Left ventricle myocardium superior (tissue), 1 donor: ENCODE measurements at places on chromosomes 4 and X.

GRCh38 chr4:111046811-111047210, 423.9 kb upstream of the PITX2 start:
- no peak for DNase-seq

DNA sequence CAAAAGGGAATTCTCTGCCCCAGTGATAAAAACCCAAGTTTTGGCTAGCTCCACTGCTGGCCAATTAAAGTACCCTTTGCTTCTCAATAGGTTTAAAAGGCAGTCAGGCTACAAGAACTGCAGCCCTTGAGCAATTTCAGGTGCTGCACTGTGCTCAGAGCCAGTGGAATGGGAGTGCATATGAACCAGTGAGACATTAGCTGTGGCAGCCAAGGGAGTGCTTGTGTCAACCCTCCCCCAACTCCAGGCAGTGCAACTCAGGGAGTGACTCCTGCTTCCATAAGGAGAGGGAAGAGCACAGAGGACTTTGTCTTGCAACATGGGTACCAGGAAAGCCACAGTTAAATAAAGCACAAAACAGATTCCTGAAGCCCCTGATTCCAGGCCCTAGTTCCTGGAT, 61.6 kb upstream of the VAMP7 start:
- DNase-seq = no peak

- DNase-seq = no peak
Observed at GRCh38 chr4:91630054-91630453, 673.7 kb upstream of the GRID2 start.

- DNase-seq = no peak
Observed at GRCh38 chrX:126489116-126489695, 63.4 kb downstream of the DCAF12L1 start.

DNA sequence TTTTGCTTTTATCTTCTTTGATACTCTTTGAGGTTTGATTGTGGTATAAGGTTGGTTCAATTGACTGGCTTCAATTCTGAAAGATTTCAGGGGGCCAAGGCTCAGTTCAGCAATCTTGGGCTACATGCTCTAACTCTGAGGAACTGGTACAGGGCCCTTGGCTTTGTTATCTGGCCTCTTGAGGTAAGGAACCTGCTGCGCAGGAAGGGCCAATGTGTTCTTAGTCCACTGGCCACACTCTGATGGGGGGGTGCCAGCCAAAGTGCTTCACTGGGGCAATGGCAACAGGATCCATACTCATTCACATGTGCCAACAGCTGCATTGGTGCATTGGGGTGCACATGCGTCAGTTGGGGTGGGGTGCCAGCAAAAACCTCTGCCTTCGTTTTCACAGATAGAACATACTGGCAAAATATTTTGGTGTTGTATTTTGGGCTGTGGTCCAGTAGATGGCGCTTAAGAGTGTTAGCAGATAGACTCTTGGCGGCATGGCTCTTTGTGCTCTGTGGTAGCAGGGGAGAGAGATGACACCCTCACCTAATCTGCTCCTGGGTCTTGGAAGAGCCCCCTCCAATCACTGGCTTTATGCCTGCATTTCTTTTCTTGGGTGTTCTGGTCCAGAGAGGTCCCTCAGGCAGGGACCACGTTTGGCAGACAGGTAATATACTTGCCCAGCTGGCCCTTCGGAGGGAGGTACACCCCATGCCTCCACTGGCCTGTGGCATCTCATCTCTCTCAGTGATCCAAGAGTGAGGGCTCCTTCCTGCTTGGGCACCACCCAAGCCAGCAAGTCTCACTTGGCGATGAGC, 42.9 kb downstream of the NDST3 start:
- DNase-seq = peak; percentile 21

DNA sequence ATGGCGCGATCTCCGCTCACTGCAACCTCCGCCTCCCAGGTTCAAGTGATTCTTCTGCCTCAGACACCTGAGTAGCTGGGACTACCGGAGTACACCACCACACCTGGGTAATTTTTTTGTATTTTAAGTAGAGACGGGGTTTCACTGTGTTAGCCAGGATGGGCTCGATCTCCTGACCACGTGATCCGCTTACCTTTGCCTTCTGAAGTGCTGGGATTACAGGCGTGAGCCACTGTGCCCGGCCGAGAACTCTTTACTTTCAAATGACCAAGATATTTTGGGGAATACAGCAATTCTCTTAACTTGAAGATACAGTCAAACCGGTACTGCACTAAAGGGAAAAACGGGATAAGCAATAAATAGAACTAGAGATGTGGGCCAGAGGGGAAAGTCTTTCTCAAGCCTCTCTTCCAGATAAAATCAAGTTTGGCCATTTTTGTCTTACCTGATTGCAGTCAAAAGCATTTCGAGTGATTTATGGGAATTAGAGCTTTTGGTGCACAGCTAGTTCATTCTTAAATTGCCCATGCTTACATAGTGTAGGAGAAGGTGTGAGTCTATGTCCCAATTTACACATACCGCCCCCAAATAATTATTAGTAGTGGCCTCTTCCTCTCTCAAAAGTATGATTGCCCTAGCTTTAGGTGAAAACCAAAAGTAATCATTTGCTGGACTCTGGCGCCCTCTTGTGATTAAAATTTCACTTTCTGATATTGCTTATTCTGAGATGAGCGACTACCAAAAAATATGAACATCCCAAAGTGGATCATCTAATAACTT, 53.2 kb upstream of the ABCG2 start:
- DNase-seq = no peak

GRCh38 chr4:127997534-127998388, 32.6 kb downstream of the ABHD18 start:
- DNase-seq = no peak
